ENCODE measurements at places on chromosomes 7 and 10.

GRCh38 chr10:86392723-86393094 is 26.1 kb upstream of the GRID1 start:
- no peak for DNase-seq

GRCh38 chr7:31935124-31936054 is 134.8 kb downstream of the PDE1C start:
- DNase-seq: peak; percentile 49

GRCh38 chr10:95542330-95542729 is 18.8 kb downstream of the SORBS1 start:
- no peak for DNase-seq

- peak; percentile 74 for DNase-seq
Observed at GRCh38 chr7:92586403-92586802, 3.8 kb downstream of the FAM133B start.

DNA sequence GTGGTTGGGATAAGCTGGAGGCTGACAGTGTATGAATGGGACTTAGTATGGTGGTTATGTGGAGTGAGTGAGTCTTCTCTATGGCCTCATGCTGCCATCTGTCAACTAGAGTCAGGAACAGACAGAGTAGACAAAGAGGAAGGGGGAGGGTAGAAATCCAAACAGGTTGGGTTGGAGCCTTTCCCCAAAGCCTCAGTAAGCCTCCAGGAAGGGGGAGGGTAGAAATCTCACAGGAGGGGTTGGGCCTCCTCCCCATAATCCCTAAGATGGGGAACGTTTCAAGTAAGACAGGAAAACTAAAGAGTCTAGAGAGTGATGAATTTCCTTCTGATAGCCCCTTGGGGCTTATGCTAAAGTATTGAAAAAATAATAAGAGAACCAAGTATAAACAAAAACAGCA is 2.0 kb upstream of the AKR1B15 start:
- peak; percentile 20 for DNase-seq

- no peak for DNase-seq
Observed at GRCh38 chr10:13994932-13995331, 335.8 kb downstream of the FRMD4A start.

DNA sequence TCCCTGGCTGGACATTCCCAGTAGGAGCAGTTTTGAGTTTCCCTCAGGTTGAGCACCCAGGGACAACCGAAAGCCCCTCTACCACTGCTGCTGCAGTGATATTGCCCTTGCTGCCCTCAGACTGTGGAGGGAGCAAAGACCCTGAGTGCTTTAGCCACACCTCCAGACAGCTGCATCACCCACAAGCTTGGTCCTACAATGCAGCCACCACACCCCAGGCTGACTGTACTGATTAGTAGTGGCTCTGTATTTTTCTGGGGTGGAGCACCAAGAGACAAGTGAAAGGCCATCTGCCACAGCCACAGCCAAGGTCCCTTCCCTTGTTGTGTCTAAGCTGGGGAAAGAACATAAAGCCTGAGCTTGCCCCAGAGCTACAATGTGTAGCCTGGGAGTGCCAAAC is 789.9 kb downstream of the PCDH15 start:
- DNase-seq: no peak

- DNase-seq: no peak
Observed at GRCh38 chr10:100693821-100694220, 51.6 kb upstream of the PAX2 start.

DNA sequence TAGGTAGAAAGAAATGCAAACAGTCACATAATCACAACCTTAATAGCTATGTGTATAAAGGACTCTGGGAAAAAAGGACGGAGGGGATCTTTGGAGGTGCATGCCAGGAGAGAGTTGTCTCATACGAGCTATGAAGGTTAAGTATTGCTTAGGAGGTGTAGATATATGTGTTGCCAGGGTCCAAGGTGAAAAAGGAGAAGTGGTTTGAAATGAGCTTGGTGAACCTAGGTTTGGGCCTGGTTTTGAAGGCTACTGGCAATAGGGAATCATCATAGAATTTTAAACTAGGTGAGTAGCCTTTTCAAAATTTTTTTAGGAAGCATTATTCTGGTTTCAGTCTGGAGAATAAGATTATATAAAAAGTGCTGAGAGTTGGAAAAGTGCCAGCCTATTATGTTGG is 336.8 kb downstream of the AUTS2 start:
- no peak for DNase-seq

GRCh38 chr7:97025983-97026714 is 1.5 kb upstream of the DLX5 start:
- no peak for DNase-seq

DNA sequence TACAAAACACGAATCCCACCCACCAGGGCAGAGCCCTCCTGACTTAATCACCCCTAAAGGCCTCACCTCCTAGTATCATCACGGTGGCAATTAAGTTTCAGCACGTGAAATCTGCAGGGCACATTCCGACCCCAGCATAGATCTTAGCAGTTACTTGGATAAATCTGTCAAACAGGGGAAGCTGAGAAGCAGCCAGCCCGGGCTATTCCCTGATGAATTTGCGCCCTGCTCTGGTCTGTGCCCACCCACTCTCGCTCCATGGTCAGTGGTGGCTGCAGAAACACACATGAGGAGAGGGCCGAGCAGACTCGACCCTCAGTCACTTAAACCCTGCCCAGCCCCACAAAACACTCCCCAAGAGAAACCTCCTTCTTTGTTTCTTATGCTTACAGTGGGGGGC is 28.7 kb downstream of the INSIG1 start:
- DNase-seq: no peak

DNA sequence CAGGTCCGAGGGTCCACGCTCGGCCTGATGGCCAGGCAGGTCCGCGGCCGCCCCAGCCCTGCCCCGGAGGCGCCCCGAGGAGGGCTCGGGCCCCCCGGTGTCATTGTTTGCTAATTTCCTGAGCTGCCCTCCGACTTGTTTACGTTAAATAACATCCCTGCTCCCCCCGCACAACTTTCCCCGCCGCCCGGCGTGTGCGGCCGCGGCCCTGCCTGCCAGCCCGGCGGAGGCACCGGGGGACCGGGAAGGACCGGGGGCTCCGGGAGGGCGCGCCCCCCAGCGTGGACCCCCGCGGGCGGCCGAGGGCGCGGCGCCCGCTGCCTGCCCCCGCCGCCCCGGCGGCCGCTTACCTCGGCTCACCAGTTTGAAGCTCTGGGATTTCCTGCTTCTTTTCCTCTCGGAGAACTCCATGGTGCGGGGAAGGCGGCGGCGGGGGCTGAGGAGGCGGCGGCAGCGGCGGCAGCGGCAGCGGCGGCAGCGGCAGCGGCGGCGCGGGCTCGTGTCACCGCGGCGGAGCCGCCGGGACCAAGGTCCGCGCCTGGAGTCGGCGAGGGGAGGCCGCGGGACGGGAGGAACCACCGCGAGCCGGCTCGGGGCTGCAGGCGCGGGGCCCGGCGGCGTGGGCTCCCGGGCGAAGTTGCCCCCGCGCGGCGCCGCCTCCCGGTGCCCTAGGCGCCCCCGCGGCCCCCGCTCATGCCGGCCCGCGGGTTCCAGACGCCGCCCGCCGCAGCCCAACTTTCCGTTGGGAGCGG is 515 bp downstream of the BEND7 start:
- no peak for DNase-seq

DNA sequence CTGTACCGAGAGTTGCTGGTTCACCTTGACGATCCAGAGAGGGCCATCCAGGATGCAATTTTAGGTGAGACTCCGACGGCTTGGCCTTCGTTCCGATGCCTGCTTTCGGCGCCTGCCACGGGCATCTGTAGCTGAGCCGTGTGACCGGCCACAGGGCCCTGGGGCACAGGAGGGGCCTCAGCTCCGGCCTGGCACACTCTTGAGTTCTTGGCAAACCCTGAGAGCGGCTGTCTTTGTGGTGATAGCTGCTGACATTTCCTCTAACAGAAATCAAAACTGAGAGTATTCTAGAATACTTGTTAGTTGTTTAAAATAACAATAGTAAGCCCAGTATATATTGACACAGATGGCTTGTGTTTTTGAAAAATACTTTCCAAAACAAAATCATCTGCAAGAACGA is 52.2 kb upstream of the SUN1 start:
- DNase-seq: no peak

GRCh38 chr10:3754727-3755439 is 30.1 kb downstream of the KLF6 start:
- DNase-seq: peak; percentile 97

- no peak for DNase-seq
Observed at GRCh38 chr10:104016661-104017060, 49.7 kb downstream of the SLK start.

- no peak for DNase-seq
Observed at GRCh38 chr7:71766016-71766415, 634.1 kb downstream of the GALNT17 start.

DNA sequence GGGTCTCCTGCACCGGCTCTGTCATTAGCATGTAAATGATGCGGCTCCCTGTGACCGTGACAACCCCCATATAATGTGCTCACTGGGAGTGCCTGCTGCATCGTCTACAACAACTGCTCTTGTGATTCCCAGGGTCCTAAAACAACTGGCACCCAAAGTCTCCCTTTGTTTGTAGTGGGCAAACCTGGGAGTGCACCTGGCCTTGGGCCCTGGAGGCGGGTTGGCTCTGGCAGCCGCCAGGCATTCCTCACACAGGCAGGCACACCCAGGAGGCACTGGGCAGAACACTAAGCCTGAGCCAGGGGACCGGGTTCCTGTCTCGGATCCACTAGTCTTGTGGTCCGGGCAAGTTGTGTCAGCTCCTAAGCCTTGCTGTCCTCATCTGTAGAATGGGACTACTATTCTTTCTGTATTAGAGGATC is 115.5 kb upstream of the GPR26 start:
- no peak for DNase-seq

DNA sequence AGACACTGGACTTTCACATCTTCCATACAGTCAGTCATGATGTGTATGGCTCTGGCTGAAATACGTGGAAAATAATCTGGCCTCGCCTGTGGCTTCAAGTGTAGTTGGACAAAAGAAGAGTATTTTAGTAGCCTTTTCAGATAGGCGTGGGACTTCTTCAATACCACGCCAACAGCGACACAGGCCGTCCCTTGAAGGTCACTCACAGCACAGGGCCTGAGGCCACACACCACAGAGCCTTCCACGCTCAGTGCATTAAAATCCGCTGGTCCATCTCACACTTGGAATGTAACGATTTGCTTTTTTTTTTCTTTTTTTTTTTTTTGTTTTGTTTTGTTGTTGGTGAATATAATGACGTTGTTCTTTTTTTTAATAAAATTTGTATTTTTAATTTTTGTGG is 51.8 kb upstream of the SUN1 start:
- DNase-seq: no peak

DNA sequence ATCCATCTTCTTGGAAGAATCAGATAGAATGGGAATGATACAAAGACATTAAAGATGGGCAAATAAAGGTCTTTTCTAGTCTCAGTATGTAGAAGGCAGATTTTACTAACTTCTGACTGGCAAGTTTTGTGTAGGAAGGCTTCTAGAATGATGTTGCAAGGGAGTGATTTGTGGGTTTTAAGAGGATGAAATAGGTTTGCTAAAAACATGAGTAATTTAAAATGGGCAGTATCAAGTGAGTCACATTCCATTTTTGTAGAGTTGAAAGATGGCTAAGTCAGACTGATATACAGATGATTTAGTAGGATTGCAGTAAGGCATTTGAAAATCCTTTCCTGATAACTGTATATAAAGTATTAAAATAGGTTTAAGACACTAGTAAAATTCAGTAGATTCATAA is 777.4 kb downstream of the SORCS1 start:
- no peak for DNase-seq

DNA sequence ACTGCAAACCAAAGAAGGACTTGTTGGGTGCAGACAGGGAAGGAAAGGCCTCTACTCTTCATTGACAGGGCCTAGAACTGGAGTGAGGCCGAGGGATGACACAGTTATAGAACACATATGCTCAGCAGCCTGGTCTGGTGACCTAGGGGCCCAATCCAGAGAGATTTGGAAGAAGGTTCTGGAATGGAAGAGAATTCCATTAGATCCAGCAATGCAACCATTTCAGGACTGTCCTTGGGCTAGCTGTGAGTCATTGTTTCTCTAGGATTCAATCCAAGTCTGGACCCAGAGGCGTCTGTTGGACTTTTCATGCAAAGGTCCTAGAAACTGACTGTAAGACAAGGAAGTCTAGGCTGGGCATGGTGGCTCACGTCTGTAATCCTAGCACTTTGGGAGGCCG is 59.2 kb downstream of the WIPF3 start:
- DNase-seq: peak; percentile 87

DNA sequence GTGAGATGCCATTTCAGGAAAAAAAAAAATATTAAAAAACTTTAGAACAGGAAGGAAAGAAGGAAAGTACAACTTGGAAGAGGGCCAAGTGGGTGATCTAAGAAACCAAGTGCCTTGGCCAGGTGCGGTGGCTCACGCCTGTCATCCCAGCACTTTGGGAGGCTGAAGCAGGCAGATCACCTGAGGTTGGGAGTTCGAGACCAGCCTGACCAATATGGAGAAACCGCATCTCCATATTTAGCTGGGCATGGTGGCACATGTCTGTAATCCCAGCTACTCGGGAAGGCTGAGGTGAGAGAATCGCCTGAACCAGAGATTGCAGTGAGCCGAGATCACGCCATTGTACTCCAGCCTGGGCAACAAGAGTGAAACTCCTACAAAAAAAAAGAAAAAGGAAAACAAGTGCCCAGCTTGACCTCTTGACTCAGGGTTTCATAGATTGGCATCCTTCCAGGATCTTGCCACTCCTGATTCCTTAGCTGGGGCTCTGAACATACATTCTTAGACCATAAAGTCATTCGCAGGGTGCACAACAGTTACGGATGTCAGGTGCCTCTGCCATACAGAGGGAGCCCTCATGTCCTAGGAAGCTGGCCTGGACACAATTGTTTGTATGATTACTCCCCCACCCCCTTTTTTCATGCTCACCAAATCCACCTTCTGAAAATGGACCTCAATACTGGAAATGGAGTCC is 2.1 kb upstream of the GUSB start:
- DNase-seq: peak; percentile 87

DNA sequence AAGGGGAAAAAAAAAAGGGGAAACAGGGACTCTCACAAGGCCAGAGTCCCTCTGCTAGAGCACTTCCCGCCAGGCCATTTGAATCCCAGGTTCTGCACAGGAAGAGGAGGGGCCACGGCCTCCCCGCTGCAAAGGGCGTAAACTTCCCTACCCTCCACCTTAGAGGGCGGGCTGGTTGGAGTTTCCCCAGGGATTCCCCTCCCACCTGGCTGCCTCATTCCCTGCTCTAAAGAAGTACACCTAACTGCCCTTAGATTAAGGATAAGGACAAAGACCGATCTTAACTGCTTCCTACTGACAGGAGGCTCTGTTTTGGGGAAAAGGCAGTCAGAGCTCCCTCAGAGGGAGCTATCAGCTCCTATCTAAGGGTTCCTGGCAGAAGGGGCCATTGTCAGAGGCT is 102.0 kb upstream of the ARMC3 start:
- DNase-seq: peak; percentile 28

DNA sequence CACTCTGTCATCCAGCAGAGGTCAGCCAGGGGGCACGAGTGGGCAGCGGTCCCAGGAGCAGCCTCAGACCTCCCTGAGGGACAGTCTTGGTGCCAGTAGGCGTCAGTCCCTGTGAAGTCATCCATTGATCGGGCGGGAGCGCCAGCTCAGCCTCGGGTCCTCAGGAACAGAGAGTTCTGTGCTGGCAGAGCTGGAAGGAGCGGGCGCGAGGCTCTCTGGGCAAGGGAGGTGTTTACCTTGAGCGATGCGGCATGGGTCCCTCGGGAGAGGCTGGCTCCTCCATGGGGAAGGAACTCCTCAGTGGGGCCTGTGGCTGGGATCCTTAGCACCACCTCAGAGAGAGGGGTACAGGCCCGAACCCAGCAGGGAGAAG is 101.1 kb upstream of the PPIF start:
- no peak for DNase-seq

Data from renal cortical epithelial cell (primary cell).